Cardiac atrium fibroblast (primary cell): ENCODE measurements at places on chromosomes 2 and 18. TPM values are rescaled to one million over a fixed set of nuclear protein-coding genes. Genes with fewer than 3 reads are reported as not detected.

Gene ZNF638
- 38.7 and 45.7 TPM in 2 replicates for total RNA-seq

Gene SLC14A1
- total RNA-seq, result 0.49 TPM in 1 of 2 replicates, not detected in the other

Gene HSPE1
- total RNA-seq, result 48.7 and 102 TPM in 2 replicates

Gene RBM44
- 0.18 TPM in 1 of 2 replicates, not detected in the other for total RNA-seq

Gene HOXD12
- total RNA-seq, result not detected in 2 replicates

Gene PHOSPHO2
- total RNA-seq, result 0.36 and 1.1 TPM in 2 replicates

Gene VWA3B
- total RNA-seq, result not detected in 2 replicates

Gene RNF138
- 19.4 and 55.2 TPM in 2 replicates for total RNA-seq

Gene REEP1
- not detected in 2 replicates for total RNA-seq

Gene IL18R1
- 4.5 and 5.3 TPM in 2 replicates for total RNA-seq

Gene ACTR3
- total RNA-seq, result 174 and 212 TPM in 2 replicates

Gene EMX1
- not detected in 2 replicates for total RNA-seq

Gene SERPINB10
- not detected in 2 replicates for total RNA-seq

Gene G6PC2
- total RNA-seq, result not detected in 2 replicates

Gene UGT1A5
- not detected in 2 replicates for total RNA-seq

Gene USP37
- total RNA-seq, result 4.2 and 6.5 TPM in 2 replicates

Gene CAVIN2
- total RNA-seq, result 57.2 and 84.5 TPM in 2 replicates

Gene CSRNP3
- total RNA-seq, result 0.54 and 1.5 TPM in 2 replicates

Gene GPBAR1
- not detected in 2 replicates for total RNA-seq

Gene C2orf92
- total RNA-seq, result 2.3 TPM in 1 of 2 replicates, not detected in the other

Gene MAP3K19
- total RNA-seq, result not detected in 2 replicates

Gene C18orf54
- 1.3 and 1.6 TPM in 2 replicates for total RNA-seq

Gene C2orf80
- total RNA-seq, result not detected in 2 replicates

Gene SPRED2
- total RNA-seq, result 18.8 and 19.9 TPM in 2 replicates

Gene MOGAT1
- total RNA-seq, result not detected in 2 replicates

Gene TUBB8B
- not detected in 2 replicates for total RNA-seq

Gene FAM237A
- not detected in 2 replicates for total RNA-seq

Gene KCNG2
- 2.3 and 9.7 TPM in 2 replicates for total RNA-seq

Gene TMEM150A
- 21.4 and 31.4 TPM in 2 replicates for total RNA-seq

Gene DPYSL5
- total RNA-seq, result not detected in 2 replicates

Gene SCG2
- 0.32 and 2.3 TPM in 2 replicates for total RNA-seq

Gene MSTN
- total RNA-seq, result not detected in 2 replicates

Gene MAL
- total RNA-seq, result not detected in 2 replicates

Gene MTCL1
- 11.3 and 19.3 TPM in 2 replicates for total RNA-seq

Gene KIF5C
- 0.16 TPM in 1 of 2 replicates, not detected in the other for total RNA-seq

Gene GKN1
- total RNA-seq, result not detected in 2 replicates

Gene LDLRAD4
- not detected in 2 replicates for total RNA-seq

Gene IL1R2
- total RNA-seq, result 4.9 and 6.9 TPM in 2 replicates

Gene SULT1C3
- total RNA-seq, result not detected in 2 replicates

Gene CXCR1
- total RNA-seq, result not detected in 2 replicates
